ENCODE measurements at places on chromosomes 6 and 20. TPM values are rescaled to one million over a fixed set of nuclear protein-coding genes. Genes with fewer than 3 reads are reported as not detected.

GRCh38 chr6:31559958-31560696, 12.0 kb upstream of the LTA start:
- H3K4me1 ChIP-seq, result peaks cover 18% of the 10 kb centered on the region
- DNase-seq, result peak; percentile 52
- peaks cover 27% of the 10 kb centered on the region for H3K36me3 ChIP-seq
- H3K27ac ChIP-seq, result peak overlapping the region; percentile 22
- no peaks in the 10 kb centered on the region for H3K27me3 ChIP-seq

- H3K4me1 ChIP-seq, result no peaks in the 10 kb centered on the region
- DNase-seq, result no peak
- H3K36me3 ChIP-seq, result no peaks in the 10 kb centered on the region
- H3K27ac ChIP-seq, result no peak overlapping the region
- no peak overlapping the region for H3K4me3 ChIP-seq
- H3K27me3 ChIP-seq, result no peaks in the 10 kb centered on the region
Measured at GRCh38 chr6:112457886-112458285, 110.8 kb downstream of the RFPL4B start.

DNA sequence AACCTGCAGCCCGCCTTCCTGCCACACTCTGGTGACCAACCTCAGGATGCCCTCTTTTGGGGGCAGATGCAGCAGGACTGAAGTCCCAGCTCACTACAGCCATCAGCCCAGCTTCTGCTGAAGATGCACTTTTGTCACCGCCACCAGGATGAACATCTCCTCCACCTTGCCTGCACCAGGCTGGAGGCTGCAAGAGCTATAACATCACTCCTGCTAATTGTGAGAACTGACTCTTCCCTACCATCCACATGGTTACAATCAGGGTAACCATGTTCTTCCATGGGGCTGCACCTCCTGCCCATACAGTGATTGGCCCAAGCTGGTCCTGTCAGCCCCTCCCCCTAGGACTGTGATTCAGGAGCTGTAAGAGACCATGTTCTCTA, 2.0 kb upstream of the ACTL10 start:
- H3K4me1 ChIP-seq, result peaks cover 19% of the 10 kb centered on the region
- H3K27ac ChIP-seq, result no peak overlapping the region
- H3K27me3 ChIP-seq, result no peaks in the 10 kb centered on the region
- H3K36me3 ChIP-seq, result peaks cover 7% of the 10 kb centered on the region

Gene NKX2-4
- polyA plus RNA-seq, result not detected

Gene RFX6
- not detected for polyA plus RNA-seq
